Stimulated activated CD4-positive, alpha-beta T cell treated with anti-CD3 and anti-CD28 coated beads, Interleukin-2, amount 100 ng/mL, for 4 hours (primary cell): ENCODE measurements at places on chromosomes 16 and 17.
A peak's percentile ranks its signal among the peaks of the same experiment; 100 is the strongest.

DNA sequence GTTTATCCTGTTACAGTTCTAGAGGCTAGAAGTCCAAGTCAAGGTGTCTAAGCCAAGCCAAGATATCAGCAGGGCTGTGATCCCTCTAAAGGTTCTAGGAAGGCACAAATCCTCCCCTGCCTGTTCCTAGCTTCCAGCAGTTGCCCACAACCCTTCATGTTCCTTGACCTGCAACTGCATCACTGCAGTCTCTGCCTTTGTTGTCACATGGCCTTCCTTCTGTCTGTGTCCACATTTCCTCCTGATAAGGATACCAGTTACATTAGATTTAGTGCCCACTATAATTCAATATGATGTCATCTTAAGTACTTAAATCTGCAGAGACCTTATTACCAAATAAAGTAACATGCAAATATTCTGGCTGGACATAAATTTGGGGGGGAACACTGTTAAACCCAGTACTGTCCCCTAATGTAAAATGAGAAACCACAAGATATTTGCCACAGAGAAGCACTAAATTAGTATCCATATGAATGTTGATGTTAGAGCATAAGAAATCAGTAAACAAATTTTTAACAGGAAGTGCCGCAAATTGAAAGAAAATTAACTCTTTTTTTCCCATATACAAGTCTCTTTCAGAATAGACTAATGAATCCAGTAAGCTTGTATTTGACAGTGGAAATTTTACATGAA lies 4.7 kb downstream of the UQCRC2 start:
- DNase-seq, result no peak

DNA sequence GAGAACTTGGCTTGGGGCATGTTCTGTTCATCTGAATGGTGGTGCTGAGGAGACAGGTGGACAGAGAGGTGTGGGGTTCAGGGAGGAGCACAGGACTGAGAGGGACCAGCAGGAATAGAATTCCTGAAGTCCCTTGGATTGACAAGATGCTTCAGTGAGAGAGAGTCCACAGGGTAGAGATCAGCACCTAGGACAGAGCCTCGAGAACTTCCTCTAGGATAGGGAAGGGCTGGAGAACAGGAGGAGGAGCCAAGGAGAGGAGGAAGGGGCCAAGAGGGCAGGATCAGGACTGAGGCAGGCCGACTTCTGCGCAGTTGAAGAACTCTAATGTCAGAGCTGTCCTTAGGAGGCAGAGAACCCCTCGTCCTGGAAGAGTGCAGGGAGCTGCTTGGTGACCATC lies 138.4 kb downstream of the PRKCB start:
- no peak for DNase-seq

- no peak for DNase-seq
Observed at GRCh38 chr16:17149904-17150483, 320.8 kb downstream of the XYLT1 start.

- DNase-seq, result no peak
Observed at GRCh38 chr16:53089434-53090285, 34.9 kb downstream of the CHD9 start.

- peak; percentile 42 for DNase-seq
Observed at GRCh38 chr16:27195941-27196595, 7.3 kb upstream of the KDM8 start.

DNA sequence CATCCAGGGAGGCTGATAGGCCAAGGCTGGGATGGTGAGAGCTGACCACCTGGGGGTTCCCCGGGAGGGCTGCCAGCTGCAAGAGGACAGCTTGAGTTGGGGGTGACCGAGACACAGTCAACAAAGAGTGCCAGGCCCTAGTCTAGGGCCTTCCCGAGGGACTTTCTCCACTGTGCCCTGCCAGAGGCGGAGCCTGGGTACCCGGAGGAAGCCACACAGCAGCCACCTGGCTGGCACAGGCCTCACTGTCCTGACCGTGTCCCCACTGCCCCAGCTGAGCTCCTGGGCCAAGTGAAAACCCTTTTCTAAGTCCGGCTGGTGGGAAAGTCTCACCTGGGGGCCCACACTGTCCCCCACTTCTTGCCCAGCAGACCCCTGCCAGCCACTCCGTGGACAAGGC lies 71.9 kb upstream of the GSE1 start:
- no peak for DNase-seq

- DNase-seq, result no peak
Observed at GRCh38 chr16:57240851-57241250, 4.2 kb upstream of the ARL2BP start.

- no peak for DNase-seq
Observed at GRCh38 chr17:82823004-82823403, 16.8 kb downstream of the ZNF750 start.

DNA sequence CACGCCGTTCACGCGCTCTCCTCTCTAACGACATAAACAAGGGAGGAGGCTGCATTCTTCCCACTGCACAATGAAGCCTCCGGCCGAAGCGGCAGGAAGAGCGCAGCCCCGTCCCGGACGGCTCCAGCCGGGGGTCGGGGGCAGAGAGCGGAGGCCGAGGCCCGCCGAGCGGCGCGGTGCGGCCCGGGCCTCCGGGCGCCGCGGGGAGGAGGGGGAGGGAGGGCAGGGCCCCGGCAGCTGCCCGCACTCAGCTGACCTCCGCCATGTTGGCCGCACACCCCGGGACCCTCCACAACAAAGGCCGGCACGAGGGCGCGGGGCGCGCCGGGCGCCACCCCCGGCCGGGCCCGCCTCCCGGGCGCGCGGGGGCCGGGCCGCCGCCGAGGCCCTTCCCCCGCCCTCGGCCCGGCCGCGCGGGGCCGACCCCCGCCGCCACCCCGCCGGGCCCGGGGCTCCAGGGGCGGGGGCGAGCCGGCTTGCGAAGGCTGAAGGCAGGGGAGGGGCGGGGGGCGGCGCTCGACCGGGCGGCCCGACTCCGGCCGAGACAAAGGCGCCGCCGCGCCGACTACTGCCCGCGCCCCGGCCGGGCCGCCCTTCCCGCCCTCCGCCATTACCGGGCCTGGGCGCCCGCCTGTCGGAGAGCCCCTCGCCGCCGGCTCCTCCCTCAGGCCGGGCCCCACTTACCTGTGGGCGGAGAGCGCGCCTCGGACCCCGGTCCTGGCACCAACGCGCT lies 527 bp downstream of the SIAH1 start:
- no peak for DNase-seq

DNA sequence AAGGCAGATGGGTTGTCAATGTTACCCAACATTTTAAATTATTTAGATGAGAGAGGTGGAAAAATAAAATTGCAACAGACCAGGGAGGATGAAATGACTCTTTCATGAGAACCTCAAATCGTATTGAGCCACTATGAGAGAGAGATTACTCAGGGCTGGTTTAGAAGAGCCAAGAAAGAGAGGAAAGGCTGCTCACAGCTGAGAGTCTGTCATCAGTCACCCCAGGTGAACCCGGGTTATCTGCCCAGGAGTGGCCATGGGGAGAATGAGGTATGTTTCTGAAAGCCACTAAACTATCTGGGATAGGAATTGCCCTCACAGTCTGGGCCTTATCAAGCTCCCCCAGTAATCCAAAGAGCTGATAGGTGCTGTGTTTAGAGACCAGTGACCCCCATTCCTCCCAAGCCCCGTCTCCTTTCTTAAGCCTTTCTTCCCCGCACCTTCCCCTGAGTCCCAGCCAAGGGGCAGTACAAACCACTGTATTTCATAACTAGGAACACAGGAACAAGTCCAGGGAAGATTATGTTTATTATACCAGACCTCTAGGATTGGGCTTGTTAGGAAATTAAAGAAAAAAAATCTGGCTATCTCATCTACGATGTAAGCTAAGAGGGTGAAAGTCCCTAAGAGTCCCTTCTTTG lies 158.9 kb upstream of the NOL11 start:
- no peak for DNase-seq

DNA sequence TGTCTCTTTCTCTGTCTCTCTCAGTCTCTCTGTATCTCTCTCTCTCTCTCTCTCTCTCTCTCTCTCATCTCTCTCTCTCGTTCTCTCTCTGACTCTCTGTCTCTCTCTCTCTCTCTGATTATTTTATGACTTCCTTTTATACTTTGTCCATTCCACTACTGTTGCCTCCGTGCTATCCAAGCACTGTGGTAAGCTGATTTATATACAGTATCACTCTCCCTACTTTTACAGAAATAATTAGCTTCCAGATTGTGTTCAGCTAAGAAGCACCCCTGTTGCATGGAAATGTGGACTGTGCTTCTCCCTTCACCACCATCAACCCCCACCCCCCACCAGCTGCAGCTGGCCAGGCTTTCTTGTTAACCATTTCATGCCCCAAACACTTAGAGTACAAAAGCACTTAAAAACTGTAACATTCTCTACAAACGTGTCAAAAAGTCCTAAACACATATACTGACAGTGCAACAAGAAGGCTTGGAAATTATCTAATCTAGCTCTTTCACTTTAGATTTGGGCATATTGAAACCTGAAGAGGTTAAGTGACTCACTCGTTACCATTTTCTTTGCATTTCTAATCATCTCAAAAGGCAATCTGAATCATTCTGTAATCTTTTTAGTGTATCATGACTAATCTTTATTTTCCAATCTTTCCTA lies 11.6 kb upstream of the TMEM100 start:
- no peak for DNase-seq
